Ovary (tissue), 10 donors: ENCODE measurements at places on chromosomes 3 and 15.

DNA sequence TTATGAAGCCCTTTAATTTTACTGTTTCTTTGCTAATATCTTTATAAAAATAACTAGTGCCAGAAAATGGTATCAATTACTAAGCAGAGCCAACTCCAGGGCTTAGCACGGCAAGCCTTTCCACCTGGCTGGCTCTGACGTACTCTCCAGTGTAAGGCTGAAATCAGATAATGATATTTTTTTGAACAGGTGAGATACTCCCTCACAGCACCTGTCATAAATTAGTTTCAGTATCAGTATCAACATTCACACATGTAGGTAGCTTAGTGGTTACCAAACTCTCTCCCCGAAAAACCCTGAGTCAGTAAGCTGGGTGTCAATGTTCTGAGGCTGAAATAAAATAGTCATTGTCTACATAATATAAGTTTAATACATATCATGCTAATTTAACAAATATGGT, 710.1 kb downstream of the SQOR start:
- H3K27ac ChIP-seq: no peak overlapping the region
- H3K27me3 ChIP-seq: no peaks in the 10 kb centered on the region
- no peak for DNase-seq
- H3K36me3 ChIP-seq: no peaks in the 10 kb centered on the region
- H3K4me3 ChIP-seq: no peak overlapping the region

DNA sequence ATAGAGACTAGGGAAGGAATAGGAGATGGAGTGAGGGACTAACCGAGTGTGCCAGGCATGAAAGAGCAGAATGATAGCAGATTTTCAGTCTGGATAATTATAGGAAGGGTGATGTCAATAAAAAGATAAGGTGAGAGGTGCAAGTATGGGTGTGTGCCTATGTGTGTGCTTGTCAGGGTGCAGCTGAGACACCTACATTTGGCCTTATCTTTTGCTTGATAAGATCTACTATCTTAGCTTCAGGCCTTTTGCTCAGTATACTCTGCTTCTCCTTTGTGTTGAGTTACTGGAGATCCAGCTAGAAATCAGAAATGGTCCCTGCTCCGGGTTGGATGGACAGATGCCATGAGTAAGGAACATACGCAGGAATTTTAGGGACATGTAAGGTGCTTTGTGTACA, 17.4 kb downstream of the ARL14 start:
- H3K27ac ChIP-seq: no peak overlapping the region
- no peaks in the 10 kb centered on the region for H3K36me3 ChIP-seq
- no peak overlapping the region for H3K4me3 ChIP-seq
- no peaks in the 10 kb centered on the region for H3K27me3 ChIP-seq
- H3K4me1 ChIP-seq: no peaks in the 10 kb centered on the region

DNA sequence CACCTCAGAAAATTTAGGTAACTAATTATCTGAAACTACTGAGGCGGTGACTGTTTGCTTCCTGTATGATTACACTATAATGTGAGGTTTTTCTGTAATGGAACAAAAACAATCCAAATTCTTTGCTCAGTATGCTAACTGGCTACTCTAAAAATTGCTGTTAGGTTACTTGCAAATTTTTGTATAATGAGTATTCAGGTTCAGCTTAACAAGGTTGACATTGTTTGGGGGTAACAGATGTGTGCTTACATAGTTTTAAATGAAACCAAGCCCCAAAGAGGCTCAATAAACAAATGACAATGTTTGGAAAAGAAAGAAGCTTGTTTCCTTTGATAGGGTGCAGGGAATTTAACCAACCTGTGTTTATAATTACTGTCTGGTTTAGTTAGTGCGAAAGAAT, 414.5 kb upstream of the MDFIC2 start:
- H3K27me3 ChIP-seq: no peaks in the 10 kb centered on the region
- H3K4me1 ChIP-seq: no peaks in the 10 kb centered on the region
- no peak for DNase-seq
- H3K4me3 ChIP-seq: no peak overlapping the region

DNA sequence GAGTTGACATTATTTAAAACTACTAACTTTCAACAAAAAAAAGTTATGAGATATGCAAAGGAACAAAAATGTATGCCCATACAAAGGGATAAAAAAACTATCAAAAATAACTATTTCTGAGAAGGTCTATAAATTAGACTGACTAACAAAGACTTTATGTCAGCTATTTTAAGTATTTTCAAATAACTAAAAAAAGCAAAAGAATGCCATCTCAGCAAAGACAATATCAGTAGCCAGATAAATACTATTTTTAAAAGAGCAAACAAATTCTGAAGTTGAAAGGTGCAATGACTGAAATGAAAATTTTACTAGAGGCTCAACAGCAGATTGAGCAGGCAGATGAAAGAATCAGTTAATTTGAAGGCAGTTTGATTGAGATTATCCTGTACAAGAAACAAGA, 3.6 kb upstream of the STRIT1 start:
- no peaks in the 10 kb centered on the region for H3K27me3 ChIP-seq
- H3K4me1 ChIP-seq: no peaks in the 10 kb centered on the region
- DNase-seq: no peak
